ENCODE measurements at places on chromosomes 7 and 10.

DNA sequence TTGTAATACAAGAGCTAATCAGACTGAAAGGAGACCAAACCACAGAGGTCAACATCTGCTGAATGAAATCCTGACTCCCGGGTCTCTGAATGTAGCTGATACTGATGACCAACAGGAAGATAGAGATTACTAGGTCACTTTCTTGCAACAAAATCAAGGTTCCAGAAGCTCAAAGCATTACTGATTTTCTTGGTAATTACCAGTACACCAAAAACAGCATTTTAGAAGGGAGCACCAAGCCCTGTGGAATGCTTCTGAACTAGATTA is 177.7 kb downstream of the SLC25A13 start:
- DNase-seq, result no peak

DNA sequence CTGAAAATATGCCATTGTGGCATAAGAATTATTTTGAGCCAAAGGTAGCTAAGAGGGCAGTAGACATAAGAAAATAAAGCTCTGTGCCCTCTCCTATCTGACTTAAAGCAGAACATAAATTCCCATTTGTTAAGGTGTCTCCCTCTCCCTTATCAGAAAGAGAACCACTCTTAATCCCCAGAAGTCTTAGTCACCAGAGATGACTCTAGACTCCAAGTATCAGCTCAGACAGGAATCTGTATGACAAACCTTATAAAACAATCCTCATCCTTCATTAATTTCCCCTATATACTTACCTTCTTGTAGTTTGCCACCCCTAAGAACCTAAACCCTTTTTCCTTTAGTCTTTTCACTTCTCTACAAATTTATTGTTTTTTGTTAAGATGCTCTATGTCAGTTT is 21.8 kb upstream of the PIP4K2A start:
- no peak for DNase-seq

GRCh38 chr7:81687062-81687461 is 82.8 kb downstream of the HGF start:
- DNase-seq, result no peak

GRCh38 chr10:118925404-118926071 is 104.0 kb upstream of the NANOS1 start:
- no peak for DNase-seq

- DNase-seq, result peak; percentile 49
Measured at GRCh38 chr7:13946181-13946580, 43.3 kb downstream of the ETV1 start.

DNA sequence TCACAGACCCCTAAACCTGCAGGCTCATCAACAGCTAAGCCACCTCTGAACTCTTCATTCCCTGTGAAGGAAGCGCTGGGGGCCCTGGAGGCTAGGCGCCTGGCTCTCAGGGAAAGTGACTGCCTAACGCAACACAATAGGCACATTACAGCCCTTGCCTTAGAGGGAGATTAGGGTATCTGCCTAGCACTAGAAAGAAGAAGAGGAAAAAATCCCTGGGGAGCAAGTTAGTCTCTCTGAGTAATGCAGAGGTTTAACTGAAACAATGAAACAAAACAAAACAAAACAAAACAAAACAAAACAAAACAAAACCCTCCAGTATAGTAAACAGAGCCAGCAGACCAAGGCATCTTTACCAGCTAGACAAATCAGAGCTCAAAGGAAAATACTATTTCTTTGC is 2.6 kb downstream of the ZNF777 start:
- no peak for DNase-seq

DNA sequence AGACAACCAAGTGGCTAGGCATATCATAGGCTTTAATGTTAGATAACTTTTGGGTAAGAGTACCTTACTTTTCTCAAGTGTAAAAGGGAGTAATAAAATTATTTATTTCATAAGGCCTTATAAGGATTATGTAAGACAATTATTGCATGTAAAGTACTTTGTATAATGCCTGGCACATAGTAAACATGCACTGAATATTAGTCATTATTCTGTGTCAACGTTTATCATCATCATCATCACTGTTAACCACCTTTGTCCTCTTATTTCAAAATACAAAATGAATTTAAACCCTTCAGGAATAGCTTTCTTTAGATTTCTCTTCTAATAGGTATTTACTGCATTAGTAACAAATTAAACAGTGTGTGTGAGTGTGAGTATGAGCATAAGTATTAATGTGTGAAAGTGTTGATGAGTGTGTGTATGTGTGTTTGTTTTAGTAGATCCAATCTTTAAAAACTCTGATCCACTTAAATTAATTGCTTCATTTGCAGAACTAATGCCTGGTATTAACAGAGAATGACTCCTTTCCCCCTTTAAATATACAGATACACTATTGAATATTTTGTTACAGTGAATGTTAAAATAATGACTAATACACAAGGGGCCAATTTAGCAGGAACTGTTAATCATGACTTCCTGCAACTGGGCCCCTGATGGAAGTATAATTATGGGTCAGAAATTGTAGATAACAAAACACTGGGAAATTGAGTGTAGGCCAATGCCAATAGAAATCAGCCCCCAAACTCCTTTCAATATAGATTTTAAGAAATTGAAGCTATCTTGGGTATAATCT is 213.3 kb upstream of the FZD8 start:
- no peak for DNase-seq

- DNase-seq, result peak; percentile 93
Measured at GRCh38 chr10:69217119-69217754, 2.9 kb upstream of the HKDC1 start.

DNA sequence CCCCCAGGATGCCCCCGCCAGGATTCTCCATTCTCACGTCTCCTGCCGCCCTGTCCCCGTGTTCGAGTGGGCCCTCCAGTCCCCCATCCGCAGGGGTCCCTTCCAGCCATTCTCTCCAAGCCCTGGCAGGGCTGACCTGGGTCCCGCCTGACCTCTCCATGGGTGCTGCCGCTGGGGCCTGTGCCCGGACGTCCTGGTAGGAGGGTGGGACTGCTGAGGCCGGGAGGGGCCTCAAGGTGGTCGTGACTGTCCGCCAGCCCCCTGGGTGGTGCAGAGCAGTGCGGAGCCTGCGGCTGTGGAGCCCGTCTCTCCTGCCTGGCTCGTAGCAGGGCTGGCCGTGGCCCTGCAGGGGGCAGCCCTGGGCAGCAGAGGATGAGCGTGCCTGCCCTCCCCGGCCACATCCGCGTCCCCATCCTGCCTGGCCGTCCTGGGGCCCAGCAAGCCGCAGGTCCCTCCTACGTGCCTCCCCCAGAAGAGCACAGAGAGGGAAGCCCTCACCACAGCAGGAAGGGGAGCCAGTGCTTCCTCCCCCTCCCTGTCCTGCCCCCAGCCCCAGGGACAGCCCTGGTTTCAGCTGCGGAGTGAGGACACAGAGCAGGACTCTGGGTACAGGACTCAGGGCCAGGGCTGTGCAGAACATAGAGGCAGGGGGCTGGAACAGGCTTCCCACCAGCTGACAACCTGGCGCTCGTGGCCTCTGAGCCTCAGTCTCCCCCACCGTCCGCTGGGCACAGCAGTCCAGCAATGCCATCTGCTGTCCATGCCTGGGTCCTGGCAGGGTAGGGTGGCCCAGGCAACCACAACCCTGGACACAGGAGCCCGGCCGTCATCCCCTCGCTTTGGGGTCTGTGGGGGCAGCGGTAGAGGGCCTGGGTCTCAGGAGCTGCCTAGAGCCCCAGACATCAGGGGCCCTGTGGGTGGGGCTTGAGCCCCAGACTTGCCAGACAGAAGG is 1.5 kb upstream of the GRIFIN start:
- peak; percentile 60 for DNase-seq

DNA sequence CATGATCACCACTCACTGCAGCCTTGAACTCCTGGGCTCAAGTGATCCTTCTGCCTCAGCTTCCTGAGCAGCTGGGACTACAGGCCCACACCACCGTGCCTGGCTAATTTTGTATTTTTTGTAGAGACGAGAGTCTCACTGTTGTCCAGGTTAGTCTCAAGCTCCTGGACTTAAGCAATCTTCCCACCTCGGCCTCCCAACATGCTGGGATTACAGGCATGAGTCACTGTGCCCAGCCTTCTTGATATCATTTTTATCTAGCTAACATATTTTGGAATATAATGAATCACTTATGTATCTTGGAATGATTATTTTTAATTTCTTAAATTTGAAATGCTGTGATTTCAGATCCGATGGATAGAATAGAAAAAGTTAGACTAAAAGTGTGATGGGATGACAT is 18.4 kb downstream of the ARL4A start:
- DNase-seq, result no peak

- DNase-seq, result no peak
Measured at GRCh38 chr10:33323721-33324120, 10.7 kb downstream of the NRP1 start.

GRCh38 chr10:34895977-34896376 is 80.9 kb upstream of the PARD3 start:
- DNase-seq, result no peak

- peak; percentile 47 for DNase-seq
Measured at GRCh38 chr10:51786684-51787035, 87.3 kb upstream of the CSTF2T start.

GRCh38 chr7:147413557-147413870 is 1177.1 kb upstream of the C7orf33 start:
- DNase-seq, result no peak

DNA sequence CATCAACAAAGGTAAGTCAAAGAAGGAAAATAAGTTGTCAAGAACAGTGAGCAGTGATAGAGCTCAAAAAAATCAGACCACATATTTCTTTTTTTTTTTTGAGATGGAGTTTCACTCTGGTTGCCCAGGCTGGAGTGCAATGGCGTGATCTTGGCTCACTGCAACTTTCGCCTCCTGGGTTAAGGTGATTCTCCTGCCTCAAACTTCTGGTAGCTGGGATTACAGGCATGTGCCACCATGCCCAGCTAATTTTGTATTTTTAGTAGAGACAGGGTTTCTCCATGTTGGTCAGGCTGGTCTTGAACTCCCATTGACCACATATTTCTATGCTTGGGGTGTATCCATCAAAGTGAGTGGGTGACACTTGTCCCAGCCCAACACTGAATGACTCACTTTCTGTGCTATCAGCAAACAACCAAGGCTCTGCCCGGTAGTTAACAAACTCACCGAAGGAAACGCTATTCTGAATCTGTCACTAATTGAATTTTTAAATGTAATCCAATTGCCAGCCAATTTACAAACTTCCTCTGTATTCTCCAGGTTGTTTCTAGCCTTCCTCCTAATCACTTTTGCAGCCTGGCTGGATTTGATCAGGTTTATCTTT is 19.6 kb upstream of the SMNDC1 start:
- no peak for DNase-seq

DNA sequence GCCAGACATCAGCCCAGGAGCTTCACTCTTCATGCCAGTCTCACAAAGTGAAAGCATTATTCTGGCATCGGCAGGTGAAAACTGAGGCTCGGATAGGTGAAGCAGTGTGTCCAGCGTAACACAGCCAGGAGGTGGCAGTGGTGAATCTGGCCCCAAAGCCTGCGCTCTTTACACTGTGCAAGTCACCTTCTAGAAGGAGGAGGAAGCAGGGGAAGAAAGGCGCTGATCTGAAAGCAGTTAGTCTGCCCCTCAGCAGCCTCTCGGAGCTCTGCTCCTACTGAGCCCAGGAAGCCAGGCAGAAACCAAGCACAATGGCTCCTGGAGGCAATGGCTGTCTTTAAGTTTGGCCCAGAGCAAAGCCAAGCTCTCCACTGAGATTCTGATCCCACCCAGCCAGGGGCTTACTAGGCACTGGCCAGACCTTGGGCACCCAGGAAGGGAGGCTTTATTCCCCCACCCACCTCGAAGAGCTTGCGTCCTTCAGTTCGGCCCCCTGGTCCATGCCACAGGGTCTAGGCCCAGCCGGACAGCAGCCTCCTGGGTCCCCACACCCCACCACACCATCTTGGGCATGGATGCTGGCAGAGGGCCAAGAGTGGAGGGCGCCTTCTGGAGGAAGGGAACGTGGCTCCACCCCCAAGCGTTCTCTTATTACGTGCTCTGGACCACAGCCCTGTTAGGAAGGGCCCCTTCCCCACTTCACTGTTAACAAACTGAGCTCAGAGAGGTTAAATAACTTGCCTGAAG is 104.5 kb downstream of the GRID1 start:
- no peak for DNase-seq

DNA sequence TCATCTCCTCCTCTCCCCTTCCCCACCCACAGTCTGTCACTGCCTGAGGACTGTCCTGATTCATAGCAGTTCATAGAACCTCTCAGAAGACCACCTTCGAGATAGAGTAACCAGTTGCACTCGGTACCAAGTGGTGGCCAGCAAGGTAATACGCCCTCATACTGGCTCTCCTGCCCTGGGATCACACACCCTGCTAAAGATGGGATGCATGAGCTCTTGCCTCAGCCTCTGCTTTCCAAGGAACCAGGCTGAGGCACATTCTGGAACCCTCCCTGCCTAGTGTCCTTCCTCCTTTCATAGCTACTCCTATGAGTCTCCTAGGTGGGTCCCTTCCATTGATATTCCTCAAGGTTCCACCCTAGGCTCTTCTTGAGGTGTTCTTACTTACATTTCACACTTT is 15.5 kb downstream of the CFAP43 start:
- no peak for DNase-seq

GRCh38 chr7:108604307-108605077 is 34.8 kb downstream of the DNAJB9 start:
- no peak for DNase-seq

DNA sequence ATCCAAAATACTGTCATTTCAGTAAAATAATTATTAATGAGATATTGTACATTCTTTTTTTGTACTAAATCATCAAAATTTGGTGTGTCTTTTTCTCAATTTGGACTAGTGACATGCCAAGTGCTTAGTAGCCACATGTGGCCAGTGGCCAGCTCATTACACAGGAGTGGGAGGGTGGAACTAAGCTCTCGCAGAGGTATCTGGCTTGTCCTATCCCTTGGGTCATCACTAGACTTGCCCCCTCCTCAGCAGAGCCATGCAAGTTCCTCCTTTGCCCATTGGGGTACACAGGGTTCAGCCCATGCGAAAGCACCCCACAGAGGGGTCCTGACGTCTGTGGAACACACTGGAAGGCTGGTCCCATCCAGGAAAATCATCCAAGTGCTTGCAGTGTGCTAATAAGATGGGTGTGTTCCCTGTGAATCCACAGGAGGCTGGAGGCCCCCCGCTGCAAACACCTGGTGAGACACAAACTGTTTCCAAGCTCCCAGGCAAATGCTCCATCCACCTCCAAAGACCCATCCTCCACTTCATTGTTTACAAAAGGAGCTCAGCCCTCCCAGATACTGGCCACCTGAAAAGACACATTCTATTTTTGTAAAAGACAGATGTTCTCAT is 1.3 kb downstream of the ARHGAP22 start:
- DNase-seq, result no peak

DNA sequence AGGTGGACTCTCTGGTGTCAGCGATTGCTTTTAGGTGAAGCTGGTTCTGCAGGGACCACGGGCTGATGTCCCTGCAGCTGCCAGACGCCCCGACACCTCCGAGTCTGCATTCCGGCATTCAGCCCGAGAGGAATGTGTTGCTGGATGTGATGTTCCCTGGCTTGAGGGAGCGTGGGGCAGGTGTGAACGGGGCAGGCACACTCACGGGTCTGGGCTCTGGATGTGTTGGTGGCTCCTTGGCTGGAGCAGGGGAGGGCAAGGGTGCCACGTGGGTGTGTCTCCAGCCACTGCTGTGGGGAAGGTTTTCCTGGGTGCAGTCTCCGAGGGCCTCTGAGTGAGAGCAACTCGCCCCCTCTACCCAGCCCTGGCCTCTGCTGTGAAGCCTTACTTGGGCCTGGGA is 140.5 kb downstream of the CAMK1D start:
- no peak for DNase-seq

Measured in fibroblast of skin of scalp (primary cell).